ENCODE measurements at places on chromosomes 6 and 20.

DNA sequence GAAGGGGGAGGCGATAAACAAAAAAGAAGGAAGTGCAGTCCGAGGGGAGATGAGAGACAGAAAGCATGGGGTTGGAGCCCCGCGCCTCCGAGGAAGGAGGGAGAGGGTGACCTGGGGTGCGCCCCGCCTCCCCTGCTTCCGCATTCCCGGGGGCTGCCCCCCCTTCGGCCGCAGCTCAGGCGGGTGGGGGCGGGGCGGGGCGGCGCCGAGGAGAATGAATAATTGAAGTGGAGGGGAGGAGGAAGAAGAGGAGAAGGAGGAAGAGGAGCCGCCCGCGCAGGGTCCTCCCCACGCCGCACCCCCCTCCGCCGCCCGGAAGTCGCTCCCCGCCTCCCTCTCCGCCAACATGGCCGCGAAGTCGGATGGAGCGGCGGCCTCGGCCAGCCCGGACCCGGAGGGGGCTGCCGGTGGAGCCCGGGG, at the start of gene XKR7:
Gene XKR7 (plus strand): TSS at position 322 of the 420 bp plus-strand sequence. CDS start 25 bp downstream, at position 347.
- peak; percentile 86 for DNase-seq

GRCh38 chr6:44122801-44123200, 4.5 kb downstream of the MRPL14 start:
- no peak for DNase-seq

GRCh38 chr6:138873191-138873590, 77.3 kb downstream of the ECT2L start:
- no peak for DNase-seq

DNA sequence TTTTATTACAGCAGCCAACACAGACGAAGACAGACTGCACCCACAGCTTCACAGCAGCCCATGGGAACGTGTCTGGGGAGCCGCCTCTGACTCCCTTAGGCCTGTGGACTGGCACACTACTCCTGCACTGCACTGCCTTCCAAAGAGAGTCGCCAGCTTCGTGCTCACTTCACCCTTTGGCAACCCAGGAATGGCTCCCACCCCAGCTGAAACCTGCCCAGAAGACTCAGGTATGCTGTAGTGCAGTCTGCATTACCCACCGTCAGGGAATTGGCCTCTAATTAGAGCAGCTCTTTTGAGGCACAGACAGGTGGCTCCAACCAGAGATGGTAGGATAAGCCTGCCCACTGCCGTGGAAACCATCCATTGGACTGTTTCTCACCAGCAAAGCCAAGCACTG, 39.9 kb upstream of the FRMD1 start:
- no peak for DNase-seq

DNA sequence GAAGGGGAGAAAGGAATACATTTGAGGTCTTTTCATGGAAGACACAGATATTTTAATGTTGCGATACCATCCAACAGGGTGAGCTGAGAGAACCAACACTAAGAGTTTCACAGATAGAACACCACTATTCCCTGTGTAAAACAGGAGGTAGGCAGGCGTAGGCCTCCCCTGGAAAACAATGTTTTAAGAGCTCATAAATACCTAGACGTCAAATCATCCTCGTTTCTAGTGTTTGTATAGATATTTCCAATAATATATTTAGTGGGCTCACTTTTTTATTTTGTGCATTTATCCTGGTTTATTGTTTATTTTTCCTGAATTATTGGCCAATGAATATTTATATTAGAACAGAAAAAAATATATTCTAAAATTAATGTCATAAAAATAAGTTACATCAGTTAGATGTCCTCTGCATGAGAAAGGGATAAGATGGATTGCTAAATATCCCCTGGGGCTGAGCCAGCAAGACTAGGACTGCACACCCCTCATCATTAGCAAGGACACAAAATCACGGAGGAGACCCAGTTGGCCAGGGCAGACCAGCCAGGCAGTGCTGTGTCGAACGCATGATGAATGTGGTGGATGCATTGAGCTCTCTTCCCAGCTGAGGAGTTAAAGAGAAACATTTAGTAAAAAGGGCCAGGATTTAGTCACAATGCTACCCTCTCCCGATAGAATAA, 380.5 kb downstream of the C6orf118 start:
- no peak for DNase-seq

GRCh38 chr6:157240059-157240959, 83.0 kb downstream of the TMEM242 start:
- no peak for DNase-seq

DNA sequence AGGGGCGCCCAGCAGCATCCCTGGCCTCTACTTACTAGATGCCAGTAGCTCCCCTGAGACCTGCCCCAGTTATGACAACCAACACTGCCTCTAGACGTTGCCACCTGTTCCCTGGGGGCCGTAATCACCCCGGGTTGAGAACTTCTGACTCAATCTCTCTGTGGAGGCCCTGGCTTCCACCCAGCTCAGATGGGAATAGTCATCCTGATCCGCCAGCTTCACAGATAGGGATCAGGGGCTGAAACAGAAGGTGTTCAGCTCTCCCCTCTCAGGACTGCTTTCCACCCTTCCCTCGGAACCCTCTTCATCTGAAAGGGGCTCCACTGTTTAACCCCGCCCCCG, 3.3 kb downstream of the CAPN11 start:
- no peak for DNase-seq

DNA sequence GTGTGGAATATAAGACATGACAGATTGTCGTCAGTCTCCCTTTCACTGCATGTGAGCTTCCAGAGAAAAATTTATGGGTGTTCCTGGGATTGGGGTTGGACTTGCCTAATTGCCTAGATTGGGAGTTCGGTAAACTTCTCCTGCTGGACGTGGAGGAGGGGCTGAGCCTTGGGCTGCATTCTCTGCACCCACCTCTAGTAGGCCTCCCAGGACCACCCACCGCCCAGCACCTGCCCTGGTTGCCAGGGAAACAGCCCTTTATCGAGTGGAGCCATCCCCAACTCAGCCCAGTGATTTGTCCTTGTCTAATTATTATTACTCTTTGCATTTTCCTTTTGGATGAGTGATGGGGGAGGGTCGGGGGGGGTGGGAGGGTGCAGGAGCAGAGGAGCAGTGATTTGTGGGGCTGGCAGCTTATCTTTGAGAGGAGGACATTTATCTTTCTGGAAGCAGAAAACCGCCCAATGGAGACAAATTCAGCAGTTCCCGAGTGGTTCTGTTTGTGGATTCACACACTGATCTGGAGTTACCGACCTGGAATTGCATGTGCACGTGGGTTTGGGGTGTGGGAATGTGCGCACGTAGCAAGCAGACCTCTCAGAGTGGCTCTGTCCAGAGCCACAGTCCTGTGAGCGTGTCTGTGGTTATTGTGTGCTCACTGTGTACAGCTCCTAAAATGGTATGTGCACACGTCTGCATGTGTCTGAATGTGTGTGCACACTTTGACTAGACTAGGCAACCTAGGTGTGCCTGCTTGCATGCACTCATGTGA, 104.5 kb downstream of the DHX35 start:
- DNase-seq, result peak; percentile 94

- no peak for DNase-seq
Observed at GRCh38 chr6:169169375-169169774, 84.3 kb downstream of the THBS2 start.

DNA sequence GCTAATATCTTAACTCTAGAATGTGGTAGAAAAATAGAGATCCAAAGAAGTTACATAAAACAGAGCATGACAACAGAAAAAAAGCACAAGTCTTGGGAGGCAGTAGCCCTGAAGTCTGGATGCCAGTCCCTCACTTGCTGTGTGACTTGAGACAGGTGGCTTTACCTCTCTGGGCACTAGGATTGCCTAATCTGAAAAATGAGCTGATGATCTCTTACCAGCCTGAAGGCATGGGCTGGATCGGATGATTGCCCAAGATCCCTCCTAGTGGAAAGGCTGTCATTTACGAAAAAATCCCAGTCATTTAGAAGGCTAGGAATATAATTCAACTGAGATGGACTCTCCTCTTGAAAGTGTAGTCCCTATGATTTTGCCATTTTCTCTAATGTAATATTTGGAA, 10.9 kb upstream of the GCM1 start:
- DNase-seq, result peak; percentile 44

- DNase-seq, result no peak
Observed at GRCh38 chr6:11412616-11413015, 124.9 kb upstream of the TMEM170B start.

DNA sequence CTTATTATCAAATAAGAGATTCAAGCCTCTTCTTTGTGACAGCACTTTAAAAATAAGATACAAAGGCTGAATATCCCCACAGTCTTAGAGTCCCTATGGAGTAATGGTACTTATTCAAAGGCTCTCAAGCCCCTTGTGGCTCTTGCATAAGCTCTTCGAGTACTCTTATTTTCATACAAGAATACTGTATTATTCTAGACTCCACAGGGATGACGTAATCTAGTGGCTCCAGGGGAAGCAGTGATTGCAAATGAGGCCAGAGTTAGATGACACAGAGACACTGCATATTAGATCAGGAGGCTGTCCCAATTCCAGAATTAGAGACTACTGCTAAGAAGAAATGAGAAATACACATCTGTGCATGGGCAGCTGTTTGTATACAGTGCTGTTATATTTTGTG, 1195.9 kb upstream of the MAP3K7 start:
- DNase-seq, result no peak

DNA sequence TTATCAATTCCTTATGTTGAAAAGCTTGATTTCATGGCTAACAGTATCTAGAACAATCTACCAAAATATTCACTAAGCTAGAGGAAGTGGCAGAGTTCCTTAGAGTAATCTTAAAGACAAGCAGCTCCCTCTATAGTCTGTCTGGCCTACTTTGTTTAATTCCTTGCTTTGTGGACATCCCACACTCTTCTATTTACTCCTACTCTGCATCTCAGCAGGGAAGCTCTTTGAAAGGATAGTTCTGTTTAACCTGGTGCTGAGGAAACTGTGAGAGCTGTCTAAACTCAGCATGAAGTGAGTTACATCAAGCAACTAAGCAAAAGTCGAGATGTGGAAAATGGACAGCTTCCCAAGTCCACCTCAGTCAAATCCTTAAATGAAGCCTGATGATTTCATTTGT, 4.3 kb downstream of the REV3L start:
- DNase-seq, result peak; percentile 95

GRCh38 chr6:160775792-160776580, 73.9 kb downstream of the PLG start:
- no peak for DNase-seq

- no peak for DNase-seq
Observed at GRCh38 chr6:110705543-110705942, 109.7 kb downstream of the CDK19 start.

DNA sequence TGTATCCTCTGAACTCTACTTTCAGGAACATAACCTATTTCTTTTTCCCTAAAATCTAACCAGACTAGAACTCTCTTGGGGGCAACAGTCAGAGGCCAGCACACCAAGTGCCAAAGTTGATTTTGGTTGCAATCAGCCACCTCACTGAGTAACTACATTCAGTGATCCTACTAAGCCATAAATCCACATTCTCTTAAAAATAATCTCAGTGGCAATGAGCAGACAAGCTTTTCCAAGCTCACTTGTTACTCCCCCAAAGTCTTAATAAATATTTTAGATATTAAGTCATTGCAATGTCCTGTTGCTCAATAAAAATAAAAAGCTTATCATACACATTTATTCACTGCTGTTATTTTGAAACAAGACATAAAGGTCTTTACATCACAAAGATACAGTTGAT, 9.8 kb downstream of the RGS17 start:
- DNase-seq, result no peak

GRCh38 chr6:45350186-45350710, 22.1 kb downstream of the RUNX2 start:
- DNase-seq, result no peak

DNA sequence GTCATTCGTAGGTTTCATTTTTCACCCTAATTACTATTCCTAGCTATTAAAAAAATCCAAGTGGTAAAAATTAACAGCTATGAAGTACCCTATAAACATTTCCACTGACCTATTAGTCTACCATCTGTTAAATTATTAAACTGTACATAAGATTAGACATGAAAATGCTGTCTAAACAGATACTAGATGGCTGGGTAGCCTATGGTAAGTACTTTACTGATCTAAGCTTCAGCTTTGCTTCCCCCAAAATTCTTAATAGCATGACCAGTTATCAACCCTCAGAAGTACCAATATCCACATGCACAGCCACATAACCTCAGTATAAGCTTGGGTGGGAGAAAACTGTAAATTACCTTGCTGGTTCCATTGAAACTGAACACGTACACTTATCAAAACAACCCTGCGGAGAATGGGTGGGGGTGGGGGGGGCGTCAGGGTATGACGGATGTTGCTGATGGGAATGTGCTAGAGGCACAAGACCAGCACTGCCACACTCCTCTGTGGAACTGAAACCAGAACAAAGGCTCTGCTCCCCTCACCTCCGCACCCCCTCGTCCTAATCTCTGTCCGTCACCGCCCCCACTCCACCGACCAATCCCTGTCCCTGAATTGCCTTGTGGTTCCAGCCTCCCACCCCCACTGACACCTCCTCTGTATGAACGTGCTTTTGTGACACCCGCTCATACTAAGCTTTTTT, 45.3 kb downstream of the B4GALT5 start:
- no peak for DNase-seq

DNA sequence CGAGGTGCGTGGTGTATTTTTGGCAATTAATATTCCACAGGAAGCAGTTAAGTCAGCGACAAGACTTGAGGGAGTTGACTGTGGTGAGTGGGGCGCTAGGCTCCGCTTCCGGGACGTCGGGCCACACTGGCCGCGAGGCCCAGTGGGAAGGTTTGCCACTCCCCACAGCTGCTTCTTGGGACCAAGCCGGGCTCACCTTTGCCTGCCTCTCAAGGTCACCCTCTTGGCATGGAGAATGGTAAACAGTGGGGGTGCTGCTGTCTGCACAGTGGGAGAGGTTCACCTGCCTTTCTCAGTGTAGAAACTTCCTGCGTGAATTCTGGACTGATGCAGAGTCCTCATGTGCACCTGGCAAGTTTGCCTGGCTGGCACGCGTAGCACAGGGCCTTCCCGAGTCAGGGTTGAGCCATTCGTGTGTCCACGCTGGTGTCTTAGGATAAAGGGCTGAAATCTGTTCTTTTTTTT, 6.4 kb downstream of the OSBPL2 start:
- no peak for DNase-seq

DNA sequence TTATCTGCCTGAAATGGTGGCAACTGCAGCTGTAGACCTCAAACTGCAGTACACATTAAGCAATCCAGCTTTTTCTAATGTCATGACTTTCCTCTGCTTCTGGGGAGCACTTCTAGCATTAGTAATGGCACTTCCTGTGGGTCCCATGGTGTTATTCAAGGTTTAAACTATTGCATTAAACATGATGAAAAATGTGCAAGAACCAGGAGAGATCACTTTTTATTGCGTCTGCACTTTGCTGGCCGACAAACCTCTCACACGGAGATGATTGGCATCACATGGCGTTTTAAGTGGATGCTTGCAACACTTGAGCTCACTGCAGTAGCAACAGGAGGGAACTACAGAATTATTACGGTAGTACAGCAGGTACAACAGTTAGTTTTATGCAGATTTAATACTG, 148.4 kb downstream of the HIVEP2 start:
- no peak for DNase-seq
